ENCODE measurements at places on chromosomes 5 and 9.
A peak's percentile ranks its signal among the peaks of the same experiment; 100 is the strongest.

- DNase-seq, result peak; percentile 67
Measured at GRCh38 chr5:60334281-60334713, 365.7 kb downstream of the DEPDC1B start.

GRCh38 chr9:8694983-8695588 lies 895.5 kb upstream of the DMAC1 start:
- no peak for DNase-seq

DNA sequence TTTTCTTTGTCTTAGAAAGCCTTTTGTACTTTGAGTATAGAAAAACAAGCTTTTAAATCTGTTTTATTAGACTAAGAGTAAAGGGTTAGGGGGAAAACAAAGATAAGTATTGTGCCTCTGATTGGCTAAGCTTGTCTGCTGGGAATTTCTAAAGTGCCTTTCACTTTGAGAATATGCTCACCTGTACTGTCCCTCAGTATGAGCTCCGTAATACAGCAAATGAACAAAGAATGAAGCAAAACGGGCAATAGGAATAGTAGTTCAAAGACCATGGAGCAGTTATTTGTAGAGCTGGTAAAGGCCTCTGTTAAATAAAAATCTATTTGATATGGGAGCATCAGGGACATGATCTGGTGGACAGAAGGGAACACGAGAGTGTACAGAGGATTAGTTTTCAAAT lies 277.8 kb downstream of the MAST4 start:
- no peak for DNase-seq

- DNase-seq, result no peak
Measured at GRCh38 chr9:98793031-98793430, 3.3 kb downstream of the ANKS6 start.

DNA sequence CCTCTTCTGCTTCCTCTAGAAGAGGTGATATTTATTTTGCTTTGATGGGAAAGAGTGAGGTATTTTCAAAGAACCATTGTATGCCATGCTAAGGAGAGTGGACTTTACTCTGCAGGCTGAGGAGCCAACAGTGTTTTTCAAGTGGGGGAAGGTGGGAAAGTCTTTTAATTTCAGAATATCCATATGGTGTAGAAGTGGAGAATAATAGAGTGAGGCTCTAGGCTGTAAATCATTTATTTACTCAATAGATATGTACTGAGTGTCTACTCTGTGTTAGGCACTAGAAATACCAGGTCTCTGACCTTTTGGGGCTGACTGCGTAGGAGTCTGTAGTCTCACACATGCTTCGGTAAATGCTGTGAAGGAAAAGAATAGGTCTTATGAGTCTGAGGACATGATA lies 30.7 kb upstream of the TENT2 start:
- DNase-seq, result no peak

DNA sequence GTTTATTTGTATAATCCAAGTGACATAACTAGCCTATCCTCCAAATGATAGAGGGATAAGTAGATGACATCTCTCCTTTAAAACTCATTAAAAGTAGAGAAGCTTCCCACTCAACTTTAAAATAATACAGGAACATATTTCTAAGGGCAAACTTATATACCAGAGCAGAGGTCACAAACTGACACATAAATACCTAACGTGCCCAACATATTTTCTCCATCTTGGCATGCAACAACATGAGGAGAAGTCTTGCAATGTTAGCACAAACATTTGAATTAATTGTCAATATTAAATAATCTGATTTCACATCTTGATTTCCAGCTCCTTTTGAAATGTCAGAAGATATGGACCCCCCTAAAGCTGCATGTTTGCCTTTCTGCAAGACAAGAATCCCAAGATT lies 335.0 kb downstream of the DEPDC1B start:
- peak; percentile 13 for DNase-seq

DNA sequence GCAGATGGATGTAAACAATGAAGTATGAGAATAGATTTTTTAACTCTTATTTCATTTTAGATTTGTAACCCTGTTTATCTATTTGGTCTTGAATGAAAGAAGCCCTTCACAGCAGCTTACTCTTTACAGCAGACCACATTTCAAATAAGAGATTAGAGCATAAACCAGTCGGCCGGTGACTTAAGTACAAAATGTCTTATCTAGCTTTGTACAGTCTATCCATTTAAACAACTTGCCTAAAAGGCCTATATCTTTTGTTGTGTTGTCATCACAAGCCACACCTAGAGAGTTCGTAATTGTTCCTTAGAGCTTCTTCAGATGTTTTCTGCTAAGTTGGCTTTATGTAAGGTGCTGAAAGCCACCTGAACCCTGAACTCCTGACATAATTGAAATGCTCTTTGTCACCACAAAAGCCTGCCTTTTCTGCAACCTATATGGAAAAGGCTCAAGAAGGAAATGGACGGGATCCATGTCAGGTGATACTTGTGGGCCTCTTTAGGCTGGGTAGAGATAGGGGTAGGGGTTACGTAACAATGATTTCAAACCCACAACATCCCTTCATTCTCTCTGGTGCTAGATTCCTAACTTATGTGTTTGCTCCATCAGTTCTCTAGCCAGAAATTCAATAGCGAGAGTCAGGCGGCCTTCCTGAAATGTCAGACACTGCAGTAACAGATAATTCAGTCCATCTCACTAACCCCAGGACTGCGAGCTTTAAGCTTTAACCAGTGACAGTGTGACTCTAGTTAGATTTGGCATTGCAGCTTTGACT lies 162.5 kb downstream of the CD180 start:
- peak; percentile 13 for DNase-seq

GRCh38 chr5:39341896-39342295 lies 22.4 kb downstream of the C9 start:
- DNase-seq, result no peak

Data from AG10803 (cell line).